Stimulated activated naive CD4-positive, alpha-beta T cell (primary cell): ENCODE measurements at places on chromosomes 1 and 21.

- peak; percentile 67 for DNase-seq
Observed at GRCh38 chr1:54460351-54460750, 54.2 kb upstream of the SSBP3 start.

- no peak for DNase-seq
Observed at GRCh38 chr1:200478945-200479558, 69.2 kb upstream of the ZNF281 start.

GRCh38 chr1:5913078-5913845, 79.0 kb downstream of the NPHP4 start:
- DNase-seq: no peak

DNA sequence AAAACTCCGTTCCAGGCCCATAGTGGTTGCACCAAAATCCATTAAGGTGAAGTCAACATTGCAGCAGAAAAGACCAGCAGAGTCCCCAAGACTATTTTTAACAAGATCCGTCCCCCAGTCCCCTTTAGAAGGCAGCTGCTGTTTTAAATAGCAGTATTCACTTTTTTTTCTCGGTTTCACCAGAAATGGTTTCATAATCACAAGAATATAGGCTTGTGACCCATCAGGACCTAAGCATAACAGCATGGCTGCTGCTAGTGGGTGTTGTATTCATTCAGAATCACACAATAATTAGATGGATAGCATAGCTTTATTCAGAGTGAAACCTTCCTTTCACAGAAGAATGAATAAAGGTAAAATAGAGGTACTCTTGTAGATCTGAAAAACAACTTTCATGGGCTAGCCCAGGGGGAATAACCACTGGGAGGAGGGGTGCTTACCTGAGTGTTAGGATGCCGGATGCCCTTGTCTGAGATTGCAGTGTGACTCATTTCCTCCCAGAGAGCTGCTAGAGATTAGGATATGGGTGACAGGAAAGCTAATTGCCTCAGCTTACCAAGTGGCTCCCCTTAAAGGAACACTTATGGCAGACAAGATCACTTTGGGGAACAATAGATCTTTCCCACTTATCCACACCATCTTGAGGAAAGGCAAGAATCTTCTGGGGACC, 35.0 kb downstream of the ACKR1 start:
- no peak for DNase-seq

DNA sequence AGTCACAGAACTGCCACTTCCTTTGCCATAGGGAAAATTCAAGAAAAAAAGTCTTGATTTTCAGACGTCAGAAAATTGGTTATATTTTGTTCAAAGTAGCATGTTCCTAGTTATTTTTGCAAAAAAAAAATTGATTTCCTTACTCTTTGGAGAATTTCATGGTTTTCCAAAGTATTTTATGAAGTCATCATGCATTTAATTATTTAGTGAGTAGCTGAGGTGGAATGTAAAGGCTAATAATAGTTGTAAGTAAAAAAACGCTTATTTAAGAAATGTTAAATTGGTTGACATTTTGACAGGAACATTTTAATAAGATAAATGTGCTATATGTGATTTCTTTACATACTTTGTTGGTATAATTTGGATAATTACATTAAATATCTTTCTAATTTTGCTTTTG, 20.8 kb downstream of the TSEN15 start:
- no peak for DNase-seq

- DNase-seq: no peak
Observed at GRCh38 chr1:217090060-217090911, 367.1 kb upstream of the ESRRG start.

- no peak for DNase-seq
Observed at GRCh38 chr1:160807247-160807646, 11.3 kb downstream of the LY9 start.

GRCh38 chr1:66624412-66625060, 90.6 kb downstream of the SGIP1 start:
- DNase-seq: no peak

DNA sequence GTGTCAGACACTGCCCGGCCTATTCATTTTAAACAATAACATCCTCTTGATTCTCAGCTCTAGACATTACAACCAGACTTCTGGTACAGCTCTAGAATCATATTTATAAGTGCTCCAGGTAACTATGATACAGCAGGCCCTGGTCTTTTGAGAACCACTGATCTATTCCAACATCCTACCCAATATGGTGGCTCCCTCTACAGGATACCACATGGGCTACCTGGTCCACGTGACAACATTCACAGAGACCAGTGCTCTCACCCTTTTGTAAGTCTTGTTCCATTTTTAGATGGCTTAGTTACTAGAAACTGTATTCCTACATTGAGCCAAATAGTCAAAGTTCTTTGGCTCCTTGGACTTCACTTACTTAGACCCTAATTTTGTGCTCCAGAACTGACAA, 102.9 kb downstream of the PTPN14 start:
- DNase-seq: no peak
